Foreskin keratinocyte (primary cell): ENCODE measurements at places on chromosomes 7 and 10.

DNA sequence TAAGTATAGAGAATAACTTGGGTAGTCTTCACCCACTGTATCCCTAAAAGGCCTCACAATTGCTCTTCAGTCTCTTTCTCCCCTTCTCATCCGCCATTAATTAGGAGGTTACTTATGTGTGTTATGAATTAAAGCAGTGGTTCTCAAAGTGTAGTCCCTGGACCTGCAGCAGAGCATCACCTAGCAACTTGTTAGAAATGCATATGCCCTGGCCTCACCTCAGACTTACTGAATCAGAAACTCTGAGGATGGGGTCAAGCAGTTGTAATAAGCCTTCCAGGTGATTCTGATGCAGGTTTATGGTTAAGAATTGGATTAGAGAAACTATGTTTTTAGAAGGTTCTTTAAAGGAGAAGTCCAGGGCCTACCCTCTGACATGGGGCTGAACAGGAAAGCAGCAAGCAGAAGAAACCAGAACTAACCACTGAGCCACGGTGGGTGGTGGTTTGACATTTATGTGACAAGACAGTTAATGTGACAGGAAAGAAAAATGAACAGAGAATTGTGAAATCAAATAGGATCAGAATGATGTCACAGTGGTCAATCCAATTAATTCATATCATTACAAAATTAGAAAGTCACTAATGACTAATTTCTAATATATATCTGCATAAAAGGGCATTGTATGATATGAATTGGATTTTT is 37.6 kb downstream of the ENTPD1 start:
- DNase-seq, result no peak

DNA sequence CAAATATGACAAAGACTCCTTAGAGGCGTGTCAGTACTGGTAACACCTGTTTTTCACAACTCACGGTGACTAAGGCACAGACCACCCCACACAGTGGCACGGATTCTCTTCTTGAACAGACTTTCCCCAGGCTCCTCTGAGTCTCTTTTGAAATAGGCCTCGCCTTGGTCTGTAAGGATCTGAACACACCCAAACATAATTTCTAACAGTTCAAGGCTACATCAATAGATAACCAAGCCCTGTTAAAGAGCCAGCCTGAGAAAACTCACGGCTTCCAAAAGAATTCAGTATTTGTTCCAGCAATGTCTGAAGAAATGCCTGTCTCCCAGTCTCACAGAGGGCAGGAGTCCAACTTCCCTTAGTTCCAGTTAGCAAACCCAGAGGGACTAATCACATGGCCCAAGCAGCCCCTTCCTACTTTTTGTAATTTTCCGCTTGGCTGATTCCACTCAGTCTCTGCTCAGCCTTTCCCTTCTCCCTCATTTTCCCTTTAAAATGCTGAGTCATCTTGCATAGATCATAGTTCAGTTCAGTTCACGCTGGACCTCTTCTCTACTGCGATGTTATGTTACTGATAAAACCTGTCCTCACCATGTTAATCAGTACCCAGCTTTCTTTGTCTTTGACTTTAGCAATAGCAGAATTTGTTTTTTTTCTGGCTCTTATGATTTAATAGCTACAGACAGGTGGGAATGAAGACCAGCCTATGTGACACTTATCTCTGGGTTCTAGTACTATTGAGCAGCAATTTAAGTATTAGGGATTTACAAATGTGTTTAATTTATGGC is 22.6 kb upstream of the AKR1C3 start:
- DNase-seq, result peak; percentile 45

GRCh38 chr10:59432207-59432900 is 70.0 kb upstream of the FAM13C start:
- peak; percentile 52 for DNase-seq

- no peak for DNase-seq
Observed at GRCh38 chr10:103181244-103181643, 11.8 kb downstream of the NT5C2 start.

GRCh38 chr7:101618916-101619315 is 10.2 kb downstream of the MYL10 start:
- no peak for DNase-seq
